ENCODE measurements at places on chromosomes 6 and 20.

- DNase-seq: no peak
These were observed 143.6 kb upstream of the TNFAIP3 start for GRCh38 chr6:137723273-137724017.

- no peak for DNase-seq
These were observed 203.3 kb upstream of the IMPG1 start for GRCh38 chr6:76275746-76276145.

GRCh38 chr6:64217721-64218620, 582.4 kb downstream of the PHF3 start:
- peak; percentile 36 for DNase-seq

DNA sequence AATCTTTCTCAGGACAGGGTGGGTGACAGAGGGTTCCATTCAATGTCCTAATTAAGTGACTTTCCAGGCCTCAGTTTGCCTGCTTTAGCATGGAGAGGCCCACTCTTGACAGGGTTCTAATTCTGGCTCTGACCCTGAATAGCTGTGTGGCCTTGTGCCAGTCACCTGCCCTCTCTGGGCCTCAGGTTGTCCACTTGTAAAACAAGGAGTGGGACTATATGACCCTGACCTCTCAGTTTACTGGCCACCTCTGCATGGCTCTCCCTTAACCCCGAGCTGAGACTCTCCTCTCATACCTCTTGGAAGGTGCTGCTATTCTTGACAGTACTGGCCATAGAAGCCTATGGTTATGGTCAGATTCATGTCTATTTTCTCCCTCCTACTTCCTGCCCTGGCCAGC, 44.1 kb upstream of the MLN start:
- DNase-seq: no peak

- no peak for DNase-seq
These were observed 59.4 kb upstream of the SLC35B3 start for GRCh38 chr6:8494730-8495129.

DNA sequence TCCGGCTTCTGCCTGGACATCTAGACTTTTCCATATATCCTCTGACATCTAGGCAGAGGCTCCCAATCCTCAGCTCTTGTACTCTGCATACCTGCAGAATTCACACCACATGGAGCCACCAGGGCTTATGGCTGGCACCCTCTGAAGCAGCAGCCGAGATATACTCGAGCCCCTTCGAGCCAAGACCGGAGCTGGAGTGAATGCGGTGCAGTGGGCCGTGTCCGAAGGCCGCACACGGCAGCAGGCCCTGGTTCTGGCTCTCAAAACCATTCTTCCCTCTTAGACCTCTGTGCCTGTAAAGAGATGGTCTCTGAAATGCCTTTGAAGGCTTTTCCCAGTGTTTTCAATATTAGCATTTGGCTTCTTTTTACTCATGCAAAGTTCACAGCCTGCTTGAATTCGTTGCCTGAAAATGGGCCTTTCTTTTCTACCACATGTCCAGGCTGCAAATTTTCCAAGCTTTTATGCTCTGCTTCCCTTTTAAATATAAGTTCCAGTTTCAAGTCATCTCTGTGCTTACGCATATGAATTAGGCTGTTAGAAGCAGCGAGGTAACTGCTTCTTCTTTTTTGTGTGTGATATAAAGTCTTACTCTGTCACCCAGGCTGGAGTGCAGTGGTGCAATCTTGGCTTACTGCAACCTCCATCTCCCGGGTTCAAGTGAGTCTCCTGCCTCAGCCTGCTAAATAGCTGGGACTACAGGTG, 3.8 kb upstream of the SIRPB1 start:
- no peak for DNase-seq

- no peak for DNase-seq
These were observed 366.4 kb downstream of the KIF16B start for GRCh38 chr20:16206817-16207216.

DNA sequence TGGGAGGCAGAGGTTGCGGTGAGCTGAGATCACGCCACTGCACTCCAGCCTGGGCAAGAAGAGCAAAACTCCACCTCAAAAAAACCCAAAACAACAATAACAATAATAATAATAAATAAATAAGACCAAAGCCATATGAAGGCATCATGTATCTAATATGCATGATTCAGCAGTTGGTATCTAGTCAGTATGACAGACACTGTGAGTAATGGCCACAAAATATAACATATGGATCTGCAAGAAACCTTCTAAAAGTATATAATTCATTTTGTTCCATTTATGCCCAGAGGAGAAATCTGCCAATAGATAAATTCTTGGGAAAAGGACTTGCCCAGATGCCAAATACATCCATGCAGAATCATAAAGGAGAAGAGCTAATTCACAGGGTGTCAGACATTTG, 252.3 kb downstream of the BTBD9 start:
- DNase-seq: peak; percentile 13

DNA sequence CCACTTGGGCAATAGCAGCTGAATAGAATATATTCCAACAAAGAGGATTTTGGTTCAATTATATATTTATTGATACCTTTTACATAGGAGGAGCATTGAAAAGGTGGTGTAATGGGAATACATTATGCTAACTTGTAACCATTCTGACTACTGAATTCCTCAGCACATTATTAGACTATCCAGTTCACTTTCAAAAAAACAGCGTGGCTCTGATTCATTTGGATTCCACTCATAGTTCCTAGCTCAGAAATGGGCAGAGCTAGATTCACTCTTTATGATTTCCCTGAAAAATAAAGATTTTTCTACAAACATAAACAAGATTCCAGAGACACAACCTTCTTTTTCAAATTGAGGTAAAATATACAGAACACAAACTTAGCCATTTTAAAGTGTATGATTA, 9.2 kb upstream of the TRERF1 start:
- peak; percentile 40 for DNase-seq

DNA sequence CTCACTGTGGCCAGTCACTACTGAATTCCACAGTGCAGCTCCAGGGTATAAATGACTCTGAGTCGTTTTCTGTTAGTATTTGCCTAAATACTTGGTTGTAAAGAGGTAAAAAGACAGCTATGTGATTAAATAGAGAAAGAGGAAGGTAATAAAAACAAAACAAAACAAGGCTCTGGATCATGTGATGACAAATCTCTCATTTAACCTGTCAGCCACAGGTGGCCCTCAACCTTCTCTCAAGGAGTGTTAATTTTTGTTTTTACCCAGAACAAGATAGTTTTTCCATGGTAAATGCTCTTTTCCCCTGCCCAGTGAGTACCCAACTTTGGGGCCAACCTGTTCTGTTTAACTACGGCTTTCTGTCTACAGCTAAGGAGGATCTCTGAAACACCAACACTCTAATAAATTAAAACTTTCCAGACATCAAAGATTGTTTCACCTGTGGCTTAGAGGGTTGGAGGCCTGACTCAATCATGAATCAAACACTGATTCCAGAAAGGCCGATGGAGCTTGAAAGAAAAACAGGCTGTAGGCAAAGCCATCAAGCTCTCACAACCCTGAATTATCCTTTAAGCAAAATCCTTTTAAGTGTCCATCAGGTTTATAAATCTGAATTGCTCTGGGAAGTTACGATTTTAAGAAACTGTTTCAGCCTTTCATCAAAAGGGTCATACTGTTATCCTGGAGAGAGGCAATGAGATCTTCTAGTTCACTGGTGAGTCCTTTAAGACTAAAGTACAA, 81.5 kb upstream of the BCLAF1 start:
- DNase-seq: no peak

GRCh38 chr20:61777773-61778494, 287.7 kb downstream of the TAF4 start:
- no peak for DNase-seq

Data from fibroblast of skin of right quadriceps (primary cell).